Activated CD4-positive, alpha-beta memory T cell treated with anti-CD3 and anti-CD28 coated beads for 36 hours (primary cell): ENCODE measurements at places on chromosomes 6 and 20. TPM values are rescaled to one million over a fixed set of nuclear protein-coding genes. Genes with fewer than 3 reads are reported as not detected.

GRCh38 chr6:5102267-5102970, 17.3 kb downstream of the PPP1R3G start:
- no peak overlapping the region for H3K27ac ChIP-seq
- DNase-seq = no peak
- no peak overlapping the region for H3K4me3 ChIP-seq

- no peaks in the 10 kb centered on the region for H3K36me3 ChIP-seq
- peak; percentile 65 for DNase-seq
- peak overlapping the region; percentile 72 for H3K4me3 ChIP-seq
Observed at GRCh38 chr6:135880066-135880972, 28.8 kb downstream of the PDE7B start.

The RNF182 gene
- not detected for total RNA-seq

GRCh38 chr6:168728056-168728455, 287.1 kb downstream of the SMOC2 start:
- H3K36me3 ChIP-seq = no peaks in the 10 kb centered on the region
- H3K4me3 ChIP-seq = no peak overlapping the region
- H3K4me1 ChIP-seq = no peaks in the 10 kb centered on the region
- H3K27me3 ChIP-seq = no peaks in the 10 kb centered on the region
- H3K27ac ChIP-seq = no peak overlapping the region
- no peak for DNase-seq

DNA sequence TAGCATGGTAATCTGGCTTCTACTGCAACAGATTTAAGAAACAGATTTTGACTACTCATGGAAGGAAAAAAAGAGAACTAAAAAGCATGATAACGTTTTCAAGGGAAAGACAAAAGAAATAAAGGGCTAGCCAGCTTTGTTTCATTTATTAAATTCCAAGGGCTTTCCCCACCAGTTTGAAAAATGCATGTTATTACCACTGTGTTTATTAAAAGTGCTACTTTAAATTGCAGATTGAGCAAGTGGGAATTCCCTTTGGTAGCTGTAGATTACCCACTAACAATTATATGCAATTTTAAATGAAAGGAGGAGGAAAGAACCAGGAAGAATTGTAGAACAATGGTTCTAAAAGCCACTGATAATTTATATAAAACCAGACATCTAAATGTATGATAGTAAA, 40.6 kb upstream of the NHSL1 start:
- DNase-seq = no peak
- no peak overlapping the region for H3K4me3 ChIP-seq
- H3K4me1 ChIP-seq = no peaks in the 10 kb centered on the region

GRCh38 chr6:8446391-8446790, 11.0 kb upstream of the SLC35B3 start:
- H3K4me3 ChIP-seq = no peak overlapping the region
- H3K27me3 ChIP-seq = no peaks in the 10 kb centered on the region
- no peaks in the 10 kb centered on the region for H3K36me3 ChIP-seq
- no peak for DNase-seq
- H3K27ac ChIP-seq = no peak overlapping the region
- no peaks in the 10 kb centered on the region for H3K4me1 ChIP-seq

The CLPSL1 gene
- not detected for total RNA-seq

- no peak overlapping the region for H3K27ac ChIP-seq
- no peaks in the 10 kb centered on the region for H3K4me1 ChIP-seq
- DNase-seq = no peak
- peaks cover 9% of the 10 kb centered on the region for H3K27me3 ChIP-seq
Observed at GRCh38 chr20:23565503-23566045, 2.7 kb downstream of the CST9L start.

The KHDRBS2 gene
- total RNA-seq = not detected
